Cerebellum (tissue), 4 donors: ENCODE measurements at places on chromosomes 6 and 20.
A peak's percentile ranks its signal among the peaks of the same experiment; 100 is the strongest.

DNA sequence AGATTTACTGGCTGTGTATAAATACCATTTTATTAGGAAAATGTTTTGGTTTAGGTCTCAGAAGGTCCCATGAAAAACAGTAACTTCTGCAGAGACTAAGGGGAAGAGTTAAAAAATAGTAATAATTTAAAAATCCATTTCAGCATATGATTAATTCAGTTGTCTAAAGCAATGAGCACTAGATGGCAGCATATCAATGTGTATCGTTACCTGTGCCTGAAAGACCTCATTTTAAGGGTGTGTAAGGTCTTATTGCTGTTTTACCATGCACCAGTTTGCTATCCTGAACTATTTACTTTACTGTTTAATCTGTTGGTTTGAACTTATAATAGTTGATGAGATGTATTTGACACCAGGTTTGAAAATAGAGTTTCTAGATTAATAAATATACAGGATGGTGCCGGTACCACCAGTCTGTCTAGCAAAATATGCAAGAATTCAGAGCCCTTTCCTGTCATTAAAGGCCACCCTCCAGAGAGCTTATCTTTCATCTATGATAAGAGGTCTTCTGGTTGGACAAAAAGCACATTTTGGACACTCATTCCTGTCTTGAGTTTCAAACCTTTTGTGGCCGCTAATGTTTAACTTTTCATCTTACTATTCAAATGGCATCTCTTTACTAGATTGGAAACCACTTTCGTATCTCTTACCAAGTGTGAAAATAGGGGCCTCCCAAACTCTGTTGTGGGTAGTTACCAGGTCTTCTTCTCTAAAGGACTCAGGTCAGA is 8.9 kb upstream of the AHI1 start:
- DNase-seq = peak; percentile 37

DNA sequence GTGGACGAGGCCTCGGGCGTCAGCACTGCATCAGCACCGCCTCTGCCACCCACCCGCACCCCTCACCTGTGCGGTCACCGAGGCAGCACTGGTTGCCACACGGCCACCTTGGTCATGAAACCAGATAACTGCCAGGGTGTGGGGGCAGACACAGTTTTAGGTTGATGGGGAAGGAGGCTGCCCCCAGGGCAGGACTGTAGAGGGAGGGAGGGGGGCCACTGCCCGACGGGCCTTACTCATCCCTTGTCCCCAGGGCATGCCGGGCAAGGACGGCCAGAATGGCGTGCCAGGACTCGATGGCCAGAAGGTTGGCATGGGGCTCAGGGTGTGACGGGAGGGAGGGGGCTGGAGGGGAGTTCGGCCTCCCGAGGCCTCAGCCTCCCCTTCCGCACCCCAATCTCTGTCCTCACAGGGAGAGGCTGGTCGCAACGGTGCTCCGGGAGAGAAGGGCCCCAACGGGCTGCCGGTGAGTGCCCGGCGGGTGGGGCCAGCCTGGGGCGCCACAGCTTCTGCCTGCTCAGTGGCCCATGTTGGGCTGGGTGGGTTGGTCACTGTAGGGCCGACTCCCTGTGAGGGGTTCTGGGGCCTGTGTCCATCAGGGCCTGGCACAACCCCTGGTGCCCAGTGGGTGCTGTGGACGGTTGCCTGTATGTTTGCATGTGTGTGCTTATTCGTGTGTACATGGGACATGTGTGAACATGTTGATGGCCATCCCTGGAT is 11.8 kb downstream of the COL9A3 start:
- DNase-seq = no peak

- DNase-seq = no peak
These were observed 4.2 kb downstream of the GTPBP2 start for GRCh38 chr6:43624786-43625288.

DNA sequence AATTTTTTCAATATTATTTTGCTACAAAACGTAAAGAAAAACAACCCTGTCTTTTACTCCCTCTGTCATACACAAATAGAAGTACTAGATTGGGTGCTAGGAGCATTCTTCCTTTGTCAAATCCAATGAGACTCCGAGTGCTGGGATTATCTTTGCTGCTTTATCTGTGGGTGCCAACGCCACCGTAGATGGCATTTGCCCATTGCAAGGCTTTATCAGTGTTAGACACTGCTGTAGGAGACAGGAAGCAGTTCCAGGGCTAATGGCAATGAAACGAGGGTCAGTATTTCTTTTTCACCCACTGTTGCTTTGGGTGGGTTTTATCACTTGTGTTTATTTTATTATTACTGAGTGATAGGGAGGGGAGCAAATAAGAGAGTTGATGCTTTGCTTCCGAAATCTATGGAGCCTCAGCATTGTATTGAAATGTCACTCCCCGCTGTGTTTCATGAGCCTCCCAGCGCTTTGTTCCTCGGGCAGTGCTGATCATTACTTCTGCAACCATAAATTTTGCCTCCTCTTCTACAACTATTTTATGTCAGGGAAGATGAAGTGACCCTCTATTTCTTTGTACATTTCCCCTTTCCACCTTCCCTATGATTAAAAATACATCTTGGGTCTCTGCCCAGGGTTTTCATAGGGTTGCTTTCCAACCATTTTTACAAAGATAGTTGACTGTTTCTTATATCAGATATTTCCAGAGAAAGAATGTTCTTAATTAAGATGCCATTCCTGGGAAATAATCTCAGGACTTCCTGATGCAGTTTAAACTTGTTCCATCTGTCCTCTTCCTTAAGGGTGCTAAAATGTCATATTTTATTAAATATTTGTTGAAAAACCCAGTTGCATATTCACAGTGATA is 86.7 kb upstream of the LAMP5 start:
- no peak for DNase-seq

DNA sequence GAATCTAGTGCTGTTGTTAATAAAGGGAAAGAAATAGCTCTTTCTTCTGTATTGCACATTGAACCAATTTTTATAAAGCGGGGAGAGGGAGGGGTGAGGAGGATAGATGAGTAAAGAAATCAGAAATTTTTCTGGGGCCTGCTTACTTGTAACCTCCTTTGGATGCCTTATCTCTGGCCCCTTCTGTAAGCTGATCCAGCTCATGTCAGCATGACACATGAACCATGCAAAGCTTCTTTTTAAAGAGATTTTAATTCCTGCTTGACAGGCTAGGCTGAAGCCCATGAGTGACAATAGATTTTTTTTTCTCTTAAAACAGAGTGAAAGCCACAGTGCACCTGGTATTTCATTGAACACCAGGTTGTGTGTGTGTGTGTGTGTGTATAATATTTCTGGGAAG is 325.3 kb downstream of the PRL start:
- no peak for DNase-seq

GRCh38 chr6:89611666-89612065 is 26.9 kb downstream of the LYRM2 start:
- DNase-seq = no peak

- DNase-seq = no peak
These were observed 5.0 kb downstream of the CPXM1 start for GRCh38 chr20:2795451-2795850.

- DNase-seq = no peak
These were observed at the start of gene SLC17A9 for GRCh38 chr20:62952373-62952967. Gene SLC17A9 (plus strand): TSS chr20:62952709. CDS start chr20:62952831, 122 bp downstream.

- no peak for DNase-seq
These were observed 39.5 kb upstream of the PREP start for GRCh38 chr6:105442369-105442768.

DNA sequence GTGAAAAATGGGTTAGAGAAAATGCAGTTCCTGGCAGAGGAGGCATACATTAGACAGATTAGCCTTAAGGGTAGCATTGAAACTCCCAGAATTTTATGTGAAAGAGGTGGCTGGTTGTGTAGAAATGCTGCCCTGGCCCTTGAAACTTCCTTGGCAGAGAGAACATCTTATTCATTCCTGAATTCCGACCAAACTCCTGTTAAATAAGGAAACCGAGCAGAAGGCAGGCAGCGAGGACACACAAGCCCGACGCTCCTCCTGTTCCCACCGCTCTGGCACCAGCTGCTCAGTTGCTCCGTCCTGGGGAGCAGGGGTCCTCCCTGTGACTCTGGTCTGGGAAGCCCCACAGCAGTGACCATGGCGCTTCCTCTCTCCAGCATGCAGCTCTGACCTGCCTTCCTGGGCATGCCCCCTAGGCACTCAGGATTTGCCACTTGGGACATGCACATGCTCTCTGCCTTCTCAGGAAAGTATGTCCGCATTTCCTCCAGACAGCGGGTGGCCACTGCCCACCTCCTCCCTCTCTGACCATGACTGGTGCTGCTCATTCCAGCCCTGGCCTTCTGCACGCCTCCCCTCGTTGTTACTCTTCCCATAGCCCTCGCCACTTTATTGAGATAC is 35.2 kb upstream of the CLDN20 start:
- no peak for DNase-seq

- no peak for DNase-seq
These were observed 6.9 kb upstream of the OCSTAMP start for GRCh38 chr20:46557231-46557956.

DNA sequence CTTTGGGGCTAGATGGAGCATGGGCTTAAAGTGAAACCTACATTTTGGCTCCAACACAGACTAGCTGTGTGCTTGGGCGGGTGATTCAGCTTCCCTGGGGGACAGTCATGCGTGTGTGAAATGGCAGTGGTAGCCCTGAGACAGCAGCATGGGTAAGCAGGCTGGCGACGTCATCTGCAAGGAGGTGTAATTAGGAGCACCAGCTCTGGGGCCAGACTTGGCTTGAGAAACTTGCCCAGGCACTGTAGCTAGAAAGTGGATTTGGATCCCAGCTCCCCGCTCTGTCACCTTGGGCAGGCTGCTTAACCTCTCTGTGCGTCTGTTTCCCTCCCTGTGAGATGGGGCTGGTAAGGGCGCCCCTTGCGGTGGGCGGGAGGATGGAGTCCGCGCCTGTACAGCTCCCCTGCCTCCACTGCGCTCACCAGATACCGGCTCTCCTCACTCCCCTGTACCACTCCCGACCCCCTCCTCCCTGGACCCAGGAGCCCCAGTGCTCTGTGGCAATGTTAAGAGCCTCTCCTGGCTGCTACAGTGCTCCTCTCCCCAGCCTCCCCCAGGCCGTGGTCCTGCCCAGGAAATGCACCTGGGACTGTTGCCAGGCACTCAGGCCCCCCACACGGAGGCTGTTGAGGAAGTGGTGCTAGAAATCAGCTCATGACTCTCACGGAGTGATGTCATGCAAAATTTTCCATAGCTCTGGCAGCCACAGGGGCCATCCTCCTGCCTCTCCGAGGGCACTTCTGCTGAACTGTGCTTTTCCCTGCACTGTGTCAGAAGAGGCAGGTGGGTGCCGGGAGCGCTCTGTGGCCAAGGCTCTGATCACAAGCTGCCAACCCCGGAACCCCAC is 44.6 kb downstream of the SYNJ2 start:
- DNase-seq = peak; percentile 44

- DNase-seq = no peak
These were observed 191.7 kb downstream of the SMOC2 start for GRCh38 chr6:168632694-168633093.

DNA sequence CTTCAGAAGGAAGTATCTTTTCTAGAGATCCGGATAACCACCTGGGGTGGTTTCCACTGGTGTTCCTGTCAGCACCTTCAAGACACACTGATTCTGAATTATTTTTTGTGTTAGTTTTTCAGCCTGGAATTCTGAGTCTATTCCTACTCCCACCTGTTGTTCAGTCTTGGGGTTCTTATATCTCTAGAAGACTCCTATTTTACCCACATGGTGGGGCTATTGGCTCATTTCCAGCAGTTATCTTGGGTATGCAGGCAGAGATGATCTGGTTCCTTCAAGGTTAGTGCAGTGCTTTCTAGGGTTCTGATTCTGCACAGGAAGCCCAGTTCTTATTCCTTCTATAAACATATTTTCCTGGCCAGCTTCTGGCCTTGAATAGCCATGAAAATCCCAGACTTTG is 175.6 kb upstream of the PDE7B start:
- no peak for DNase-seq

- no peak for DNase-seq
These were observed 174.9 kb upstream of the GGTLC1 start for GRCh38 chr20:24163506-24163905.

GRCh38 chr20:19254956-19255355 is 42.5 kb downstream of the SLC24A3 start:
- DNase-seq = no peak

DNA sequence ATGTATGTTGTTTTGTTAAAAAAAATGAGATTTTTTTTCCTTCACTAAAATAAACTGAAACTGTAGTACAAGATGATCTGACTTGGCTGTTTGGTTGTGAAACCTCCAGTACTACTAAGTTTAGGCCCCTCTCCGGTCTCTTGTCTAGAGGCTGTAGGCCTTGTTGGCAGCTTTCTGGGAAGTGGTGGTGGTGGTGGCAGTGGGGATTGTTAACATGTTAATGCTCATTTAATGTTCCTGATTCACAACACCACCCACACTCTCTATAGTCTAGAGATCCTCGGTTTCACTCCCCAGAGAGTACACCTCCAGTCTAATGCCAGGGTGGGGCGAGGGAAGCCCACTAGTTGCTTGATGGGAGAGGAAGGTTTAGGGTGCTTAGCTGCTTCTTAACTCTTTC is 24.1 kb downstream of the STK4 start:
- no peak for DNase-seq

- peak; percentile 23 for DNase-seq
These were observed 43.5 kb downstream of the SIRPA start for GRCh38 chr20:1938464-1939269.

DNA sequence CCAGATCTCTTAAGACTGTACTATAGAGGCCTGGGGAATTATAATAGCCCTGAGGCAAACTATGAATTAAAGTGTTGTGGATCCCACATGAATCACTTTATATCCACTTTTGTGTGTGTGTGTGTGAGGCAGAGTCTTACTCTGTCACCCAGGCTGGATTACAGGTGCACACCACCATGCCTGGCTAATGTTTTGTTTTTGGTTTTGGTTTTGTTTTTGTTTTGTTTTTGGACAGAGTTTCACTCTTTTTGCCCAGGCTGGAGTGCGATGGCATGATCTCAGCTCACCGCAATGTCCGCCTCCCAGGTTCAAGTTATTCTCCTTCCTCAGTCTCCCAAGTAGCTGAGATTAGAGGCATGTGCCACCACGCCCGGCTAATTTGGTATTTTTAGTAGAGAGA is 32.2 kb upstream of the MICB start:
- DNase-seq = no peak

GRCh38 chr6:72703093-72703492 is 81.2 kb downstream of the KCNQ5 start:
- no peak for DNase-seq

GRCh38 chr6:26223650-26224546 is 136.7 kb downstream of the HFE start:
- peak; percentile 82 for DNase-seq

DNA sequence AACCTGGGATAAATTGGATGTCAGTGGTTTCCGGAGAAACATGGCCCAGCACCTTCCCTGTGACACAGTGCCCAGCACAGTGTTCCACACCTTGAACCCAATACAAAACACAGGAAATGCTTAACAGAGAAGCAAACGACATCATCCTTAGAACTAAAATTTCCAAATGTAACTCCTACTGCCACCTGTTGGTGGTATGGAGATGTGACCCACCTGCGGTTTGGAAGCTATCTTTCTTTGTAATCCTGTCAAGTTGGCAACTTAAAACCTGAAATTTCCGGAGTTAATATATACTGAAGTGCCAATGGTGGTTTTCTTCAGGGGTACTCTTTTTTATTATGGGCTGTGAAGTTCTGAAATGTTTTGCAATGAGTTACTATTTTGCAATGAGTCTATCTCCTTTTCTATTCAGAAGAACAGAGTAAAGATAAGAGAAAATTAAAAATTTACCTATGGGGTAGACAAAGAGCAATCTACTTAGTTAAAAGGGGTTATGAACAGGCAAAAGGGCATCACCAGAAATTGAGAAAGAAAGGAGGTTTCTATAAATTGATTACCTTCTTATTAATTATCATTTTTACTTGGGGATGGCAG is 658.8 kb downstream of the PTPRT start:
- DNase-seq = no peak

- no peak for DNase-seq
These were observed 197.0 kb downstream of the DLL1 start for GRCh38 chr6:170093658-170094596.

- DNase-seq = no peak
These were observed 183.1 kb upstream of the TNFAIP3 start for GRCh38 chr6:137683916-137684315.
